ENCODE measurements at places on chromosomes 11 and 22.
A peak's percentile ranks its signal among the peaks of the same experiment; 100 is the strongest.

- no peak for DNase-seq
These were observed 335.7 kb upstream of the PLET1 start for GRCh38 chr11:112596324-112596723.

GRCh38 chr11:86990031-86990430, 34.8 kb upstream of the FZD4 start:
- DNase-seq: peak; percentile 8

GRCh38 chr11:126173257-126173656, 38.2 kb downstream of the RPUSD4 start:
- no peak for DNase-seq

DNA sequence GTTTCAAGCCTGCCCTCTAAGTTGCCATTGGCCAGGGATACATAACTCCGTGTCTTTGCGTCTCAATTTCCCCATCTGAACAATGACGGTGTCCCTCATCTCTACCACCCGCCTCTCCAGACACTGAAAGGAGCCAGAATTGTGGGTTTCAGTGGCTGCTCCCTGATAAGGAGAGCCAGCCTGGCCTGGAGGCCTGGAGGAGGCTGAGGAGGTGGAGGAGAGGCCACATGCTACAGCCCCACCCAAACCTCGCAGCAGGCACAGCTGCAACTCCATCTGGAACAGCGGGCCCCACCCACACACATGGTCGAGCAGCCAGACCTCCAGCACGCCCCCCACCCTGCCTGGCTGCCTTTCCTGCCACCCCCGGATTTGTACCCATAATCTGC, 34.4 kb upstream of the CD82 start:
- DNase-seq: no peak

DNA sequence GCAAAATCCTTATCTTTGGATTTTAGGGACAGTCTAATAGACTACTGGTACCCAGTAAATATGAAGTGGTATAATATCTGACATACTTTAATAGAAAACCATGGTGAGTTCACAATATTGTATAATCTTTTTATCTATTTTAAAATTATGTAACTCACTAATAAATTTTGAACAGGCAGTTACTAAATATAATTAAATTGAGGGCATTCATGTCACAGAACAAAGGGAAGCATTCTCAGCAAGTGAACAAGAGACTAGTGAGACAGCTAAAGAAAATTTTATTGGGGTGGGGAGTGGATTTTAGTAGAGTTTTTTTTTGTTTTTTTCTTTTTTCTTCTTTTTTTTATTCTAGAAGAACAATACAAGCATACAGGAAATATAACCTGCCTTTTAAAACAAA, 55.0 kb downstream of the DNAJC24 start:
- DNase-seq: no peak

- DNase-seq: no peak
These were observed 7.1 kb downstream of the CLDN5 start for GRCh38 chr22:19517171-19517500.
